ENCODE measurements at places on chromosomes 7 and 10. TPM values are rescaled to one million over a fixed set of nuclear protein-coding genes. Genes with fewer than 3 reads are reported as not detected.

- no peak overlapping the region for H3K4me3 ChIP-seq
- no peaks in the 10 kb centered on the region for H3K27me3 ChIP-seq
- DNase-seq: no peak
- H3K27ac ChIP-seq: no peak overlapping the region
- H3K4me1 ChIP-seq: no peaks in the 10 kb centered on the region
Measured at GRCh38 chr10:114893251-114893650, 44.7 kb upstream of the TRUB1 start.

DNA sequence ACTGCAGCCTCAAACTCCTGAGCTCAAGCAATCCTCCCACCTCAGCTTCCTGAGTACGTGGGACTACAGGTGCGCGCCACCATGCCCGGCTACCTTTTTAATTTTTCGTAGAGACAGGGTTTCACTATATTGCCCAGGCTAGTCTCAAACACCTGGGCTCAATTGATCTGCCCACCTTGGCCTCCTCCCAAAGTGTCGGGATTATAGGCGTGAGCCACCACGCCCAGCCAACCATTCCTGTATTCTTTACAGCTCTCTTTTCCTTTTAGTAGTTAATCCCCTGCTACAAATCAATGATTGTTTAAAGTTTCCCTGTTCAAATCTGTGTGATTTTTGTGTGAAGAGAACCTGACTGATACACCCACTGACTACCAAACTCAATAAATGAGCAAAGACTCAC lies 75.4 kb upstream of the SVIL start:
- DNase-seq: no peak
- H3K4me3 ChIP-seq: no peak overlapping the region
- no peak overlapping the region for H3K27ac ChIP-seq
- no peaks in the 10 kb centered on the region for H3K4me1 ChIP-seq
- H3K27me3 ChIP-seq: no peaks in the 10 kb centered on the region

DNA sequence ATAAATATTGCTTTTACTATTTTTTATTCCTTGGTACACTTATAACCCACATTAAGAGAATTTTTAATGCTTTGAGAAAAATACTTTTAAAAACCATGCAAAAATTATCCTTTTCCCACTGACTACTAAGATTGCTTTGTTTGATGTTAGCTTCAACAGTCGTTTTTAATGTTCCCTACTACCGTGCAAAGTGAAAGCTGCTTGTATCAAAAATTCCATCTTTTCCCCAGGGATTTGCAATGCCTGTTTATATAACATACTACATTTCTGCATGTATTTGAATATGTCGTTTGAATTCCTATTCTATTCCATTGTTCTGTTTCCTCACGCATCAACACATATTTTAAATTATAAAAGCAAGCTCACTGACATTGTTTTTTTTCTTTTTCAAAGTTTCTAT lies 54.4 kb downstream of the TFPI2 start:
- no peaks in the 10 kb centered on the region for H3K27me3 ChIP-seq
- H3K27ac ChIP-seq: no peak overlapping the region
- no peaks in the 10 kb centered on the region for H3K4me1 ChIP-seq
- DNase-seq: no peak
- no peaks in the 10 kb centered on the region for H3K36me3 ChIP-seq
- no peak overlapping the region for H3K4me3 ChIP-seq

DNA sequence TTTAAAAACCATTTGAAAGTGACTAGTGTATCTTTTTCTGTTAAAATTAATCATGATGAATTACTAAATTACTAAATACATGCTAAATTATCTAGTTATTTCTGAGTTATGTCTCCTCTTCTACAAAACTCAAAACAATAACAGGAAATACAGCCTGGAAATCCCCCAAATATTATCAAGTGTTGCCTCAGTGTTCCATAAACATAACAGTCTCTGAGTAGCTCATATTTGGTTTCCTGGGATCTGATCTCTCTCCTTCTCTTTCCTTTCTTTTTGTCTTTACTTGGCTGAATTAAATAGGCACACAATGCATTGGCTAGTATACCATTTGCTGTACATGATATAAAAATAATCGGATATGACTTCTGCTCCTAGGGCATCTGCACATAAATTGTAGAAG lies 277.6 kb upstream of the IGFBP3 start:
- H3K4me3 ChIP-seq: no peak overlapping the region
- no peaks in the 10 kb centered on the region for H3K36me3 ChIP-seq
- no peaks in the 10 kb centered on the region for H3K27me3 ChIP-seq
- no peak overlapping the region for H3K27ac ChIP-seq
- DNase-seq: no peak

DNA sequence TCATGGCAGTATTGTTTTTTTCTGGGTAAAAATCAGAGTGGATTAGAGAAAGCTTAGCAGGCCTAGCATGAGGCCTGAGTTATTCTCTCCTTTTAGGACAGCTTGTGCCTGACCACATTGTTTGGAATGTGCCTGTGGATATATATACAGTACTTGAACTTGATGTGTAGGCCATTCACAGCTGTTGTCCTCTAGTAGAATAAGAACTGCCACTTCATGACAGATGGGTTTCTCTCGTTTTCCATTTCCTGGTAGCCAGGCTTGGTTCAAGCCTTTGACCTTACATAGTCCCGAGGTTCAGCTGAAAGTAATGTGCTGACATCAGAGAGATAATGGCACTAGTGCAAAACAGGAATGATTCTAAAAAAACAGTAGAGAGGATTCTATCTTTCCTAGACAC lies 473.9 kb downstream of the AUTS2 start:
- H3K36me3 ChIP-seq: no peaks in the 10 kb centered on the region
- H3K4me3 ChIP-seq: no peak overlapping the region
- DNase-seq: no peak
- no peak overlapping the region for H3K27ac ChIP-seq
- no peaks in the 10 kb centered on the region for H3K4me1 ChIP-seq

GRCh38 chr10:60534761-60535389 lies 145.2 kb upstream of the ANK3 start:
- peaks cover 10% of the 10 kb centered on the region for H3K4me1 ChIP-seq
- no peak for DNase-seq
- H3K27ac ChIP-seq: no peak overlapping the region
- no peaks in the 10 kb centered on the region for H3K27me3 ChIP-seq
- H3K4me3 ChIP-seq: no peak overlapping the region

FGFBP3 gene
- 0.77 TPM for total RNA-seq

Data from lower lobe of right lung (tissue), 2 donors.